Fibroblast of skin of right quadriceps (primary cell): ENCODE measurements at places on chromosomes 12 and 14.

DNA sequence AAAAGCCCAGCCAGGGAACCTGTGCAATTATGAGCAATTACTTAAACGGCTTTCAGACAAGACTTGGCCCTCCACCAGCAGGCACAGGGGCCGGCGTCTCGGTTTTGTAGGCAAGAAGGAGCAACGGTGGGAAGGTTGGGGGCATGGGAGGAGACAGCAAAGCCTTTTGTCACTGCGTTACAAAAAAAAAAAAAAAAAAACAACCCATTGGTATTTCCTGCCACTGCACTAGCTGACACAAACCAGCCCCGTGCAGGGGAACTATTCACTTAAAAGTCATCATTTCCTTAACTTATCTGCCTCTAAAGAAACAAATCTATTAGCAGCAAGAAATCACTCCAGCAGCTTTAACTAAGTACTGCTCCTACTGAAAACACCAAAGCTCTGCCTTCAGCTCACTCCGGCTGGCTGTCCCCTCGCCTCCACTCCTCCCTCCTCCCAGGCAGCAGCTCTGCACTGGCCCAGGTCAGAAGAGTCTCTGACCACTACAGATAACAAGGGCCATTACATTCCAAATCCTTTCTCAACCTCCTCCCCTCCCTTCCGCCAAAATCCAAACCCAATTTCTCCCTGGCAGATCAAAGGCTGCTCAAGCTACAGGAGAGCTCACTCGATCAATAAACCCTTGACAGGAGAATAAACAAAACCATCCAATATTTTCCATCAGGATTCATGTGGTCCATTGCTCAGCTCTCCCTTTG lies 105.2 kb upstream of the CDKN3 start:
- DNase-seq: peak; percentile 3

DNA sequence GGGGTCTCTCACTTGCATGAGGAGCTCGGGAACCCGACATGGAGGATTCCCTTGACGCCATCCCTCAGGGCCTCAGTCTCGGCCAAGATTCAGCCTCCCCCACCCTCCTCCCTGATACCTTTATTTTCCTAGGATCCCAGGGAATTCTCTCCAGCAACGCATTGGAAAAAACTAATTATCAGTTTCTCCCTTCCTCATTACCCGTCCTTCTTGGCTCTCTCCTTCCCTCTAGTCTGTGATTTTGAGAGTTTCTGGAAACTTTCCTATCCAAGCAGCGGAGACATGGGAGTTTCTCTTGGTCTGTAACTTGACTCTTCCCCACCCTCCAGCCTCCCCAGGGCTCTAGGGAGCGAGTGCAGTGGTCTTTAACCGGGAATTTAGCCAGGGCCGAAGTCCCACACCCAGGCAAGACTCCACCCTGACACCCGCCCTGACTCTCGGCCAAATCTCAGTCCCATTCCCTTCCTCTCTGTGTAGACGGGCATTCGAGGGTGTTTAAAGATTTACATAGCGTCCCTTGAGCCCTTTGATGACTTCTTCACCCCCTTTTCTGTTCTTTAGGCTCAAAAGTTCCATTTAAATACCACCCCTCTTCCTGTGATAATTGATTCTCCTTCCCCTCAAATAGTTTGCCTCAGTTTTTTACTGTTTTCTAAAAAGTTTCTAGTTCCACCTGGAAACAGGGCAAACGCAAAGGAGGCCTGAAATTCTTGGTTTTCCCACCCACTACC lies 6.7 kb downstream of the HOXC5 start:
- DNase-seq: no peak

GRCh38 chr12:58029260-58029659 lies 87.9 kb downstream of the ATP23 start:
- no peak for DNase-seq

DNA sequence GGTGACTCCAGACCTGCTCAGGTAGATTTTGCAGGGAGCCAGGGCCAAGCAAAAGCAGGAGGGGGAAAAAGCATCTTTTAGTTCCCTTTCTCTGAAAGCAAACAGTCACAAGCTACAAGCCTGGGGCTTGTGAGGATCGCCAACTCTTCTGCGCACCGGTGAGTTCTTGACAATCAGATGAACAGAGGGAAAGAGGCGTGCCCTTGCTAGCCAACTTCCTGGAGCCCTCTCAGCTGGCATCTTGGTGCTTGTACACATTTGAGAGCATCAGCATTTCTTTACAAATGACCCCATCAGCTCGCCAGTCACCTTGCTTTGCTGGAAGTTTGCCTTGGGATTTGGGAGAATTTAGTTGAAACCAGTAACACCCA lies 55.5 kb downstream of the ZNF664 start:
- no peak for DNase-seq

DNA sequence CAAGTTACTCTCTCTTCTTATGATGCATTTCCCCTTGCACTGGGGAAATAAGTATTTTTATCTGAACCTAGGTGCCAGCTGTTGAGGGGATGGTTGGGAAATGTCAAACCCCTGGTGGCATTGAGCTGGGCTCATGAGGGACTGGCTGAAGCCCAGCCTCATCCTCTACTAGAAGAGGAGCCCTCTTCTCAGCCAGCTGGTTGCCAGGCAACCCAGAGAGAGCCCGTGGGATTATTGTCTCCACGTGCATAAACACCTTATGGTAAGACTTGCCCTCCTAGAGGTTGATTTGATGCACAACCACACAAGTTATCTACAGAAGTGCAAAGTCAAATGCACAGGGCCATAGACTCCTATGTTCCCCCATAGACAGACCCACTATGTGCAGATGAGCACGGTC lies 89.8 kb downstream of the WSCD2 start:
- DNase-seq: no peak

DNA sequence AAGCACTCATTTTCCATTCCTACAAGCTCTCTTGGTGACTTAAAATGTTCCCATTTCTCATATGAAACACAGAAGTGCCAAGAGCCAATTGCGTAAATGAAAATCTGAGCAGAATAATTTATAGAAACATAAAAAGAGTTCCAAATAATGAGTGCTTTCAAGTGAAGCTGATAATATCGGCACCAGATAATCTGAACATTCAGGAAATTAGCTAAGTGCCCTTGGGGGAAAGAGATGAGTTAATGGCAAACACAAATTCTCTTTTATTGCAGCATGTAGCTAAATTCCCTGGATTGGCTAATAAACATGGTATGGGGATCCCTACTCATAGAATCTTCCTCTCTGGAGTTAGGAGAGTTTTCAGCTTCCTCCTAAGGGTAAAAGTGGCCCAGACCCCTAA lies 46.7 kb downstream of the DAD1 start:
- DNase-seq: no peak

DNA sequence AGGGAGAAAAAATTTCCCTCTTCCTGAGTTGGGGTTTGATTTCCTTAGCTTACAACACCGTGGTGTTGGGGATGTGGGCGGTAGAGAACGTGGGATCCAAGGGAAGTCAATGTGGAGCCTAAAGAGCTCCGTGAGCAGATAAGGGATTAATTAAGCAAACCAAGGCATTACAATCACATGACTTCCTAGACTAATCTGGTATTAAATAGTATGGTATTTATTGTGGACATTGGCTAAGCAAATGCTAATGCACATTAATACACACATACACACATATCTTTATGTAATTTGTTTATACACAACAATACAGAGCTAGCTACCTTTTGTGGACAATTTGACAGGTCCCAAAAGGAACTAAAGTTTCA lies 791 bp upstream of the RNF41 start:
- DNase-seq: no peak

DNA sequence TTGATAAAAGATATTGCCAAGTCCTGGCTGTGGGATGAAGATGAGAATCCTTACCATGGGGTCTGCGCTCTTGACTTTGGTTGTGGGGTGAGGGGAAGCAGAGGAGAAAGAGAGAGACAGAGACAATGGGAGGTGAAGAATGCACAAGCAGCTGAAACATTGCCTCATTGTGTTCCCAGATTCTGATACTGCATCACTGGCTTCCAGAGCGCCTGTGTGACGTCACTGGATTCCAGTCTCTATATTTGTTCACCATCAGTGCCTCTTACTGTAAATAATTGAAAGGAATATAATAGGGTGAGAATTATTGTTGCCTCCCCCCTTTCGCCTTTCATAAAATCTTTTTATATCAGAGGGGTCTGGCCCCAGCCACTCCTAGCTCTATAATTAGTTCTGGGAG lies 188.9 kb upstream of the NTF3 start:
- no peak for DNase-seq

- DNase-seq: no peak
Observed at GRCh38 chr12:89238593-89238992, 113.7 kb downstream of the DUSP6 start.

- no peak for DNase-seq
Observed at GRCh38 chr12:128180166-128180565, 86.8 kb upstream of the TMEM132C start.

DNA sequence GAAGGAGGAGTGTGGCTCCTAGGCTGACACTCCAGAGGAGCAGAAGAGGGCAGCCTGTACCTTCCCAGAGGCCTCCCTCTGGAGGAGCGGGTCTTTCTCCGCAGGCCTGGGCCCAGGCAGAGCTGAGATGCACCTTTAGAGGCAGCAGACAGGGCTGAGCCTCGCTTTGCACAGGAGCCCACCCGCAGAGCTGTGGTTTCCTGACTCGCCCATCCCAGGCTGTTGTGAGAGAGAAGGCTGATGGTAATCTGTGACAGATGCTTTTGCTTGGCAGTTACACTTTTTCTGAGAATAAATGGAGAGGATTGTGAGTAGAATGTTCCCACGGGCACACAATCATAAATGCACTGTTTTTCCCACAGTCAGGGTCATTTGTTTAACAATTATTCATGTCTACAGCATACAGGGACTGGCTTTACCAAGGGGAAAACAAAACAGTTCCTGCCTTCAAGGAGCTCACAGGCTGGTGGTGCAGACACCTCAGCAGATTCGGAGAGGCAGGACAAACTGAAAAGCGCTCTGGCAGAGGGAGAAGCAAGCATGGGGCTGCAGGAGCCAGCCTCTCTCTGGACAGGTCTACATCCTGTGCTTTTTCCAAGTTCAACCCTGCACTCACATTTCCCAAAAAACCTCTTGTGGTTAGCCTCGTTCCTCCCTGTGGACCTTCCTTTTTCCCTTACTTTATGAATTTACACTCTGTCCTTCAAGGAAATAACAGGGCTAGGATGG lies 13.9 kb downstream of the EVL start:
- DNase-seq: peak; percentile 89

DNA sequence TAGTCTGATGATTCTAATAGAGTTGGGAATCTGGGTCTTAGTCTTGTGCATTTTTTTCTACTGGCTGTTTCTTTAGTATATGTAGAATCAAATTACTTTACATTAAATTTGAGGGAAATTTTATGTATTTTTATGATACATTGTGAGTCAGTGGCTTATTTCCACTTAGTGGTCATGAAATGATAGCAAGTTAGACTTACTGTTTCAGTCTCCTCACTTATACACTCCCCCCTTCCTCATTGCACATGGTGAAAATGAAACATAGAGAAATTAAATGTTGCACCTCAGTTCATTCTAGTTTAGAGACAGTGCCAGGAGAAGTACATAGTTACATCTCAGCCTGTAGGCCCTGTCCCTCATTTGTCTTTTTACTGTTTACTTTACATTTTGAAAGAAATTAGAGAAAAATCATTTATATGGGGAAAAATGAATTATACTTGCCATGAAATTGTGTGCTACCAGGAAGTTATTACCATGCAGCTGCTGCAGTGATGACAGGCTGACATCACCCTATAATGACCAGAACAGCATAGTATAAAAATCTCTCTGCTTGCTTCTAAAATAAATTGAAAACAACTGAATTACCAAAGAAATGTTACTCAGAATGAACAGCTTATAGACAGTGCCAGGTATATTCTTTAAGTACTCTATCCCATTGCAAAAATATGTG lies 113.2 kb downstream of the TRMT5 start:
- peak; percentile 34 for DNase-seq

GRCh38 chr12:103273645-103274044 lies 222.1 kb downstream of the C12orf42 start:
- no peak for DNase-seq

- peak; percentile 61 for DNase-seq
Observed at GRCh38 chr12:11681207-11681606, 31.7 kb downstream of the ETV6 start.

GRCh38 chr12:97159377-97159776 lies 252.3 kb downstream of the NEDD1 start:
- DNase-seq: no peak
